Activated naive CD4-positive, alpha-beta T cell (primary cell): ENCODE measurements at places on chromosomes 3 and 15.

GRCh38 chr3:172517859-172518466 lies 5.3 kb downstream of the TNFSF10 start:
- no peak for DNase-seq

GRCh38 chr15:87563869-87564268 lies 692.7 kb downstream of the NTRK3 start:
- DNase-seq = no peak

DNA sequence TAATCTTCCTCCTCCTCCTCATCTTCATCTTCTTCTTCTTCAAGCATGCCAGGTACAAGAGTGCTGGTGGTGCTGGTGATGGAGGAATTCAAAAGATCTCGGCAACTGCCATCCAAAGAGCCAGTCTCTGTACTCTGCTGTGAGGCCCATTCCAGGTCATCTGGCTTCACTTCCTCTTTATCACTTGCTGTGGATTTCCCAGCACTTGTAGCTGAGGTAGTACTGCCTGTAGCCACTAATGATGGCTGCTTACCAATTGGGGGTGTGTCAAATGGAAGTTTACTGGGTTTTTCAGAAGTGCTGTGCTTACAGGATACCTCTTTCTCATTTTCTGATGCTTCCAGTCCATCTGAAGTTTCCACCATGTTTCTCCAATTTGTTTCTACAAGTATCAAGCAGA lies 28.8 kb upstream of the SHC4 start:
- no peak for DNase-seq

DNA sequence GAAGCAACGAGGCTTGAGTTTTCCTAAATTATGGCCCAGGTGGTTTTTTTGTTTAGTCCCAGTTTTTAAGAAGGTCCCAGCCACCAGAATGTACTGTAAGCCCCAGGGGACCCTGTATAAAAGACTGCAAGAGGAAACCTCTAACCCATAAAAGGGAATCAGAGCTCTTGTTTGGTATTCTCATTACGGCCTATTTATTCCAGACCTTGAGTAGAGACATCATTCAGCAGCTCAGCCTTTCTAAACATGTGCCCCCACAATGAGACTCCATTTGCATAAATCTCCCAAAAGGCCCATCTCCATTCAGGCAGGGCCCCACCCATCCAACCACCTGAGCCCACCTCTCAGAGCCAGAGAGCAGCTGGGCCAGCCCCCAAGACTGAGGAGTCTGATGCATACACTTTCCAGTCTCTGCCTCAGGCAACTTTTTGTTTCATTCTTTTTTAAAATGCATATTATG lies 25.7 kb downstream of the ZDHHC3 start:
- no peak for DNase-seq

- no peak for DNase-seq
Measured at GRCh38 chr3:113638910-113639309, 57.5 kb downstream of the USF3 start.

DNA sequence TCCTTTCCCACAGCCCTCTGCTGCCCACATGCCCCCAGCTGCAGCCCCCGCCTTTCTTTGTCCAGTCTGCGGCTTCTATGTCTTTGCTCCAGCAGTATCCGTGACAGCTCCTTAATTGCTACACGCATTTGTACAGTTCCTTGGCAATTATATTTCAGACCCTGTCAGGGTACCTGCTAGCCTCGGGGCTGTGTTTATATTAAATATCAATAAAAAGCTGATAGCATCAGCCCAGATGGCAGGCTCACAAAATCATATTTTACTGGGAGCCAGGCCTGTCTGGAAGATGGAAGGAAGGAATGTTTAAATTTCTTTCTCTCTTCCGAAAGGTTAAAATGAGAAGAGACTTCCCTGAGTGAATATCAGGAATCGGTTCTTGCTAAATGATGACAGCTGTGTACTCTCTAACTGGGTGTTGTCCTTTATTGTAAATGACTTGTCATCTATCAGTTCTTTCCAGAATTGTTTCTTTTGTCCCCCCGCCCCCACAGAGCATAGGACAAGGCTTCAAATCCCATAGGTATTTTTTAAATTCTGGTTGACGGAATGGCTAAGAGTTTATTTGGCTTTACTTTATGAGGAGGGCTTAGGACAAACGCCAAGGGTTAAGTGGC lies 378.1 kb downstream of the LRTM1 start:
- no peak for DNase-seq

GRCh38 chr3:171157286-171157685 lies 130.8 kb upstream of the SLC2A2 start:
- DNase-seq = no peak

- peak; percentile 22 for DNase-seq
Measured at GRCh38 chr3:194485881-194486539, 792 bp downstream of the ATP13A3 start.

- DNase-seq = no peak
Measured at GRCh38 chr3:10413041-10413440, 92.1 kb upstream of the SEC13 start.

- no peak for DNase-seq
Measured at GRCh38 chr15:67135494-67135893, 70.1 kb downstream of the SMAD3 start.

- no peak for DNase-seq
Measured at GRCh38 chr3:126737527-126737926, 33.5 kb downstream of the CHCHD6 start.

DNA sequence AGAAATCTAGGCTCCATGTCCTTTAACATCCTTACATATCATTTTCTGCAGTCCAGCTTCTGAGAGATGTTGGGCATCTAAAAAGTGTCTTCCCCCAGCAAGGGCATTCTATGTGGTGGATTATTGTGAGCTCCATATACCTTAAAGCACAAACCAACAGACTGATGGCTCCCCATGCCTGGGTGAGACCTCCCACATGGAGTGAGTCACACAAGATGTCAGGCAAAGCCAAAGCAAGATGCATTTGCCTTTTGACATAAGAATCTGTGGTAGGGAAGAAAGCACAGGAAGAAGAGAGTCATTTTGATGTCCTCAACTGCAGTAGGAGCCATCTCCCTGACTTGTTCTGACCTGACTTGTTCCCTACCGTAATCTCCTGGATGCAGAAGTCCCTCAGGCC lies 238.7 kb upstream of the EIF1B start:
- no peak for DNase-seq

- no peak for DNase-seq
Measured at GRCh38 chr3:113124256-113124830, 87.0 kb upstream of the BOC start.

DNA sequence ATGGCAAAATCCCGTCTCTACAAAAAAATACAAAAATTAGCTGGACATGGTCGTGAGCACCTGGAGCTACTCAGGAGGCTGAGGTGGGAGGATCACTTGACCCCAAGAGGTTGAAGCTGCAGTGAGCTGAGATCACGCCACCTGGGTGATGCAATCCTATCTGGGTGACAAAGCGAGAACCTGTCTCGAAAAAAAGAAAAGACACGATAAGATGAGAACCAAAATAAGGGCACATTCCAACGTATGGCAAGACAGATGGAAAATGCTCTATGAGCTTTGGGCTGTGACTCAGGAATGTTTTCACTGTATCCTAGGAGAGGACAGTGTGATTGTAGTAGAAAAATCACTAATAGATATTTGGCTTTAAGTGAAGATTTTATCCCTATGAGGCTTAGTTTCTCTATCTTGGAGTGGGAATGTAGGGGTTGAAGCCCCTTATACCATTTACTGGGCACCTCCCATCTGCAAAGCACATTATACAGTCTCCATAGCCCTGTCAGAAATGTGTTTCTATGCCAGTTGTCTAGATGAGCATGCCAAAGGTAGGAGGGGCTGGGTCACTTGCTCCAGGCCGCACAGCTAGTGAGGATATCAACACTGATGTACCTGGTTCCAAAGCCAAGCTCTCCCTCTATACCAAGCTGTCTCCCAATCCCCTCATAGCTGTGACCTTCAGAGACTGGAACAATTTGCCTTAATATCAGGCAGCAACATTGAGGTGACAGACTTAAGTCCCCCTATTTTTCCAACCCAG lies 53.6 kb upstream of the NR2E3 start:
- DNase-seq = no peak

GRCh38 chr3:135806317-135806716 lies 159.2 kb upstream of the PPP2R3A start:
- DNase-seq = no peak

- DNase-seq = no peak
Measured at GRCh38 chr15:27241943-27242342, 271.0 kb downstream of the GABRG3 start.

DNA sequence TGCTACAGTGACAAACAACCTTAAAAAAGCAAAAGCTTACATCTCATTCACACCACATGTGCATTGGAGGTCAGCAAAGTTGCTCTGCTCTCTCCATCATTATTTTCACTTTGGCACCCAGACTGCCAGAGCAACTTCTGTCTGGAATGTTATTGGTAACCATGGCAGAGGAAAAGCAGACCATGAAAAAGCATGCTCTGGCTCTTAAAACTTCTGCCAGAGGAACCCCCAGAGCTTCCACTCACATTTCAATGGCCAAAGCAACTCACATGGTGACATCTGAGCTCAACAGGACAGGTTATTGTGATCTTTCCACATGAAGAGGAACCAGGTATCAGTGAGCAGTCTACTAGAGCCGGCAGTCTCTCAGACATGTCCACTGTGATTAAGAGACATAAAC lies 21.9 kb upstream of the FRMD5 start:
- DNase-seq = no peak

DNA sequence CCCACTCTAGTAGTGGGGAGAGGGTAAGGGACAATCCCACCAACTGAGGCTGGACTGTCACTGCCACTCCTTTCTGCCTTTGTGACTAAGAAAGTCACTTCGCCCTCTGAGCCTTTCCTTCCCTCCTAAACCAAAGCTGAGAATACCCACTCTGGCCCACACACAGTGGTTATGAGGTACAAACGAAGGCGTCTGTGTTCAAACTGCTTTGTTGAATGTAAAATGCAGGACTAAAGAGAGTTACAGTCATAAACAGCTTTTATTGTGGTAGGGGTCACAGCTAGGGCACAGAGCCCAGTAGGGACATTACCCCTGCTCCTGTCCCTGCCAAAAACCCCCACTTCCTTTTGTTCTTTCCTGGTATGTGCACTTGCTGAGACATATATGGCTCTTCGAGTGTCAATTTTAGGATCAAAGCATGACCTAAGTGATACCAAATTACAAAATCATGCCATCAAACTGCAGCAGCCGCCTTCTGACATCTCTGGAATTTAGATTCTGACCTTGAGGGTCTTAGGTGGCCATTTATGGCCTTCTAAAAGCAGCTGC lies 45.1 kb downstream of the CTDSPL start:
- DNase-seq = no peak

DNA sequence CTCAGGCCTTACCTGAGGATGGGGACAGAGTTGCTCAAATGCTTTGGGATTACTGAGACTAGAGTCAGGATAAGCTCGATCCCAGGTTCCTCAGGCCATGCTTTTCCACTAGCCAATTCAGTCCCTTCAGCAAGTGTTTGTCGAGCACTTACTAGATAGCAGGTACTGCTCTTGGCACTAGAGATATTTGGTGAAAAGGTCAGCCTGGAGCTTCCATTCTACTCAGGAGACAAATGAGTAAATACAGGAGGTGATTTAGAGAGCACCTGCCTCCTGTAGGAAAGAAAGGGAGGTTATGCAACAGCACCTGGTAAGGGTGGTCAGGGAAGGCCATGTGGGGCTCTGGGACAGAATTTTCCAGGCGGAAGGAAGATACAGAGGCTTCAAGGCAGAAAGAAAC lies 99.9 kb downstream of the CACNA1D start:
- no peak for DNase-seq

DNA sequence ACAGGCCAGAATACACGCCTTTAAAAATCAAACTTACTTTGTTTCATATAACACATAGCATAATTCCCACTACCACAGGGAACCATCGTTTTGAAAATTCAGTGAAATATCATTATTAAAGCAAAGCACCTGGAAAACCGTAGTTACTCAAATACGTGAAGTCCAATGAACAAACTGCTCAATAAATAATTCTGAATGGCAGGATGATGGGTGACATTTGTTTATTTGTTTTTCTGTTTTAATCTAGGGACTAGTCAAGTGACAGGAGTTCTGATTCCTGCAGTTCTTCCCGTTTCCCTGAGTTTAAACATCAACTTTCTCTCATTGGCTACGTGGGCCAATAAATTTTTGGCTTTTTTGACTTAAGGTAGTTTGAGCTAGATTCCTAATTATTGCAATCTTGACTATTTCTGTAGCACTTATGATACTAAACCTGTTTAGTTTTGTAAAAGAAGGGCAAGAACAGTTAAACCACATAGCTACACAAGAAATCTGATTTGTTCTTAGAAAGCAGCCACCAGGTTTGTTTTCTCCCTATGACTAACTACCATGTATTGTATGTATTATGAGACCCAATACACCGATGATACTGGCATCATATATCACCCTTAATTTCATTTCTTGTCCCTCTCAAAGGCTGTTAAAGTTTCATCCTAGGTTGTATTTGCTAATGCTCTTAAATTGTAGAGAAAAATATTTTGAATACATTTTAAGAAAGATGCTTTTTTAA lies 411.2 kb downstream of the SHQ1 start:
- DNase-seq = no peak

DNA sequence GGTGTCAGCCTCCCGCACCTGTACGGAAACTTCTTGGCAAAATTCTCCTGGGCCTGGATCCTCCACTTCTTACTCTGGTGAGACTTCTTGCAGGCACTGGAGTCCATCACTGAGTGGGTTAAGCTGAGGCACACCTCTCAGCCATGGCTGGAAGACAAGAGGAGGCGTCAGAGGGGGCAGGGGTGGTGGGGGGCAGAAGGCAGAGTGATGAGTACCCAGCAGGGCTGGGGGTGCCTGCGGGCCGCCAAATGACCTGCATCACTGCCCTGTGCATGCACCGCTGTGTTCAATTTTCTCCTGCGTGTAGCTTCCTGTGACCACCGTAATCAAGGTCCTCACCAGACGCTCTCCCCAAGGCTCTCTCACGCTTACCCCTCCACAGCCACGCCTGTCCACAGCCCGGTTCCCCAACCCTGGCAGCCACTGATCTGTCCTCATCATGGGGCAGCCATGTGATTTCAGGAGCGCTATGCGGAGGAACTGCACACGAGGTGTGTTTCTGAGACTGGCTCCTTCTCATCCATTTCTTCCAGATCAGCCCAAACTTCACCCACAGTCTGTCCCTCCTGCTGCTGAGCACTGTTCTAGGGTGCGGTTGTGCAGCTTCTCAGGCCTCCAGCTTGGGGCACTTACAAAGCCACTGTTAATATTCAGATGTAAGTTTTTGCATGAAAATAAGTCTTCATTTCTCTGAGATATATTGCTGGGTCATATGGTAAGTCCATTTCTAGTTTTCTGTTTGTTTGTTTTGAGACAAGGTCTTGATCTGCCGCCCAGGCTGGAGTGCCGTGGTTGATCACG lies 5.2 kb downstream of the C3orf22 start:
- no peak for DNase-seq

DNA sequence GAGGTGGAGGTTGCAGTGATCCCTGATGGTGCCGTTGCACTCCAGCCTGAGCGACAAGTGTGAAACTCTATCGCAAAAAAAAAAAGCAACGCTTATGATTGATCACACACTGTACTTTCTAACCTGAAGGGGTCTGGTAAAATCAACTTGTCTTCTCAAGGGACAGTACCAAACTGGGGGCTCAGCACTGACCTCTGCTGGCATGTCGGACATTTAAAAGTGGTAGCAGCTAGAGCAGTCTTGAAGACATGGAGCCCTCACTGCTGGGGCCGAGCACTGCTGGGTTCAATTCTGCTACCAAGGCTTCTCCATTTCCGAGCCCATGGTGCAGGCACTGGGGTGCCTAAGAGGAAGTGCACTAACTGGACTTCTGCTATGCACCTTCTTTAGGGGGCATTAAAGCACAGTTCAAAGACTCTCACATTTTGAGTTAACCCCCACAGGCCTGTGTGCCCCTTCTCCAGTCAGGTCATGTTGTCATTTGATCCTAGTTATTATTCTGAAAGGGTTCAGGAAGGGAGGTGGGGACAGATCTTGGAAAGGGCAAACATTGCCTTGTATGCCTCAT lies 26.4 kb upstream of the LAMP3 start:
- DNase-seq = peak; percentile 22

GRCh38 chr3:143755978-143756377 lies 92.3 kb downstream of the SLC9A9 start:
- DNase-seq = no peak
